ENCODE measurements at places on chromosomes 2 and 18.

GRCh38 chr2:180048251-180048650 lies 41.2 kb upstream of the CWC22 start:
- DNase-seq: no peak

GRCh38 chr18:49169037-49169521 lies 218.3 kb upstream of the SMAD7 start:
- no peak for DNase-seq

DNA sequence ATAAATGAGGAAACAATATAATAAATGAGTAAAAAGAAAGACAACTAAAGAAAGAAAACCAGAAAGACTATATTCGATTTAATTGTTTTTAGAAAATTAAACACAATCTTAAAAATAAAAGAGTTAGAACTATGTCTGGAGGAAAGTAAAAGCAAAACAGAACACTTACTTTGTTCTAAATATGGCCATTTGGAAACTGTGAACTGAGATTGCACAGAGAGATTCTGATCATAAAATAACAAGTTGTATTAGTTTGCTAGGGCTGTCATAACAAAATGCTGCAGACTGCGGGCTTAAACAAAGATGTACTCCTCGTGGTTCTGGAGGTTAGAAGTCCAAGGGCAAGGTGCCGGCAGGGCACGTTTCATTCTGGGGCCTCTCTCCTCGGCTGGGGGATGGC lies 128.1 kb upstream of the AQP4 start:
- no peak for DNase-seq

- DNase-seq: no peak
These were observed 320.7 kb downstream of the MTX2 start for GRCh38 chr2:176589825-176590440.

DNA sequence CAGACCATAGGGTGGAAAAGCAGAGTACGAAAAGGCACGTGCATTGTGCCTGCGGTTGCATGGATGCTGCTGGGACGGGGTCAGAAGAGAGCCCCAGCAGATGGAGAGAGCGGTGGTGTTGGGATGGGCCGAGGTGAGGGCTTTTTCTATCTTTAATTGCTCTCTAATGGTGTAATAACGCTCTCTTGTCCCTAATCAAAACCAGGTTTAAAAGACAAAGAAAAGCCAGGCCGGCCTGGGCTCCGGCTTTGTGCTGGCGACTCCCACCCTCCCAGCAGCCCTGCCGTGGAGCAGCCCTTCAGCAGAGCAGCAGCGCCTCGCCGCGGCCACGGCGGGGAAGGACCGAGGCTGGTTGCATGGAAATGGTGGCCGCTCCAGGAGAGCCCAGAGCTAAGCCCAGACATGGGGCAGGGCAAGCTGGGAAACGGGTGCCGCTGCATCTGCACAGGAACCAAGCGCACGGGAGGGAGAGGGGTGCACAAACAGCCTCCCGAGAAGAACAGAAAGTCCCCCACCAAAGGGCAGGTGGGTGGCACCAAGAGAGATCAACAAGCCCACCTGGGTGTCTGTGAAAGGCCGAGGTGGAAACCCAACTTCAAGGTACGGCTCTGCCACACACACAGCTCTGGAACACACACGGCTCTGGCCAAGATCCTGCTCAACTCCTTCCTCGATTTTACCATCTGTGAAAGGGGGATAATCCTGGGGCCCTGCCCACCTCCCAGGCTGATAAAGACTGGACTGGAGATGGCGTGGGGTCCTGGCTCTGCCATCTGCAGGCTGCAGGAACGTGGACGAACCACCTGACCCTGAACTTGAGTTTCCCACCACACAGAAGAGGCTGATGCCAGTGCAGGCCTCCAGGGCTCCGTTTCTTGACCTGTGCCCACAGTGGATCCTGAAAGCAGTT lies 15.0 kb downstream of the HS1BP3 start:
- DNase-seq: no peak

DNA sequence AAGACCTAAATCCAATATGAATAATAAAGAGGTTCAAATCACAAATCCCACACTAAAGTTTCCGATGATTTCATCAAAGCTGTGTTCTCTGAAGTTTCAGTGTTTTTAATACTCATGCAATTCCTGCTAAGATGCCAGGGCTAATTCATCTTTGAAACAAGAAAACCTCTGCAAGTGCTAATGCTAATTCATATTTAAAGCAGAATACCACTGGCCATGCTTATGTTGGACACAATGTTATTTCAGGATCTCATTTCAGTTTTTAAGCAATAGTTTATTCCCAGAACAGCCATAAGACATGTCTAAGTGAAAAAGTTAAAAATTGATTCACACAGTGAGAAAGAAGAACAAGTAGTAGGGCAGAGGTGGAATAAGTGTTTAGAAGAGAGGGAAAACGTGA lies 62.8 kb downstream of the GRB14 start:
- DNase-seq: no peak

DNA sequence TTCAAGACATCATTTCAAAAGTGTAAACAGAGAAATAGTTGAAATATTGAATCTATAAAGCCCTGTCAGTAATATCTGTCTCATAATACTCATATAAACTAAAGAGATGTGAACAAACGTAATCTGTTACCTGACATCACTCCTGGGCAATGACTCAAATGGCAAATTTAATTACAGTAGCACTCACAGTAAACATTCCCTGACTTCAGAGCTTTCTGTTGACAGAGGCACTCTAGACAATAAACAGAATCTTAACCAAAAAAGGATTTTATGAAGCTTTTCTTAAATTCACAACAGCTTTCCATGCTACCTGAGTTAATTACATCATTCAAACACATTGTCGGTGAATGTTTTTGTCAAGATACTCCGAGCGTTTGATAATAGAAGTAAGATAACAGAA lies 128.1 kb upstream of the PDE1A start:
- no peak for DNase-seq
